Fibroblast of lung (primary cell): ENCODE measurements at places on chromosomes 12 and 14.

GRCh38 chr14:38174711-38175110, 33.0 kb upstream of the SSTR1 start:
- DNase-seq: no peak

GRCh38 chr12:3728686-3729085, 24.2 kb downstream of the CRACR2A start:
- DNase-seq: no peak

GRCh38 chr14:61435563-61436337, 114.4 kb downstream of the PRKCH start:
- no peak for DNase-seq

DNA sequence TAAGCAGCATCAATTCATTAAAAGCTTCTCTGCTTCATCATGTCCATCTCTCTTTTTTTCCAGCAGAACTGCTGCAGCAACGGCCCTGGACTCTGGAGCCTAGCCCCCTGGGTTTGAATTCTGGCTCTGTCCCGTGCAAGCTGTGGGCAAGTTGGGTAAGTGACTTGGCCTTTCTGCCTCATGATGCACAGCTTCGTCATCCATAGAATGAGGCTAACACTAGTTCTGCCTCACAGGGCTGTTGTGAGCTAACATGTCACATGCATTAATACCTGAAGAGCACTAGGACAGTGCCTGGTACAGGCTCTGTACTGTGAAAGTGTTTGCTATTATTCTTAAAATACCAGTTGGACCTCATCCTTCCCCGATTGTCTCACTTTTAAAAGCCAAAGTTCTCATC, 4.2 kb downstream of the KRT82 start:
- no peak for DNase-seq

DNA sequence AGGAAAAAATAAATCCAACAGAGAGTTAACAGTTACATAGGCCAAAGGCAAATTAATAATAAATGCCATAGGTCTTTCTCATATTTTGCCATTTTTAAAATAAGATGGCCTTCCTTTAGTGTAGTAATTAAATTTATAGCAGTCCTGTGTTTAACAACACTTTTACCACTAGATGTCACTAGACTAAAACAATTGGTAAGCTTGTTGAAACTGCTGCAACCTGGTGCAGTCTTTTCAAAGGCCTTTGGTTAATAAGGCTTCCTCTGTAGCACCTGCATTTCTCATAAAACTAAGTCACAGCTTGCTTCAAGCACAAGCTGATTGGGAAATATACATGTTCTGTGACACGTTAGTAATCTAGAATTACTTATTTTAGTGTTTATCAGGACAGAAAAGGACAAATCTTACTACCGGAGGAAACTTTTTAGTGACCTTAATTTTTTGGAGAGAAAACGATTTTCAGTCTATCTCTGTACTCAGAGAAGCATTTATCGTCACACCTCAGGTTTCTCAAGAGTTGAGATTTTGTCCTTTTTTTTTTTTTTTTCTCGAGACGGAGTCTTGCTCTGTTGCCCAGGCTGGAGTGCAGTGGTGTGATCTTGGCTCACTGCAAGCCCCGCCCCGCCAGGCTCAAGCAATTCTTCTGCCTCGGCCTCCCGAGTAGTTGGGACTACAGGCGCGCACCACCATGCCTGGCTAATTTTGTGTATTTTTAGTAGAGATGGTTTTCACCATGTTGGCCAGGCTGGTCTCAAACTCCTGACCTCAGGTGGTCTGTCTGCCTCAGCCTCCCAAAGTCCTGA, 20.0 kb downstream of the BORCS5 start:
- DNase-seq: peak; percentile 73

GRCh38 chr12:111445726-111446581, 40.2 kb downstream of the SH2B3 start:
- DNase-seq: peak; percentile 59

DNA sequence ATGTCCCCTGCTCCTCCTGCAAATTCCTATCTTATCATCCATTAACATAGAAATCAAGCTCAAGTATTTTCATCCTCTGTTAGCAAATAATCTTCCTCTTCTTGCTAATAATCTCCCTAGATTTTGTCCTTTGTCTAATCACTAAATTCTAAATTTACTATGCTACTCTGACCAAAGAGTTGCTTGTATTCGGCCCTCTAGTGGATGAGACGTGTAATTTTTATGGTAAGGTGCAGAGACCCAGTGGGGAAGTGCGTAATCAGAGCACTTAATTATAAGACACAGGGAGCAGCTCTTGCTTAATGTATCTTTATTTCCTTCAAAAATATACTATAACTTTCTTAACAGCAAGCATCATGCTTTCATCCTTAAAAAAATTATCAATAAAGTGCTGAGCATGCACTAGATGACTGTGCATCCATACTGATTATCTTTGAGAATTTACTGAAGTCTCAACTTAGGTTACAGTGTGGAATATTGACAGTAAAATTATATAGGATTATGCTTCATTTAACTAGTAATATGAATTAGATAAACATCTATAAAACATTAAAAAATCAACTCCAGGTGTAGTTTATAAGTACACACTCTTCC, 212.6 kb downstream of the SLC16A7 start:
- peak; percentile 29 for DNase-seq

DNA sequence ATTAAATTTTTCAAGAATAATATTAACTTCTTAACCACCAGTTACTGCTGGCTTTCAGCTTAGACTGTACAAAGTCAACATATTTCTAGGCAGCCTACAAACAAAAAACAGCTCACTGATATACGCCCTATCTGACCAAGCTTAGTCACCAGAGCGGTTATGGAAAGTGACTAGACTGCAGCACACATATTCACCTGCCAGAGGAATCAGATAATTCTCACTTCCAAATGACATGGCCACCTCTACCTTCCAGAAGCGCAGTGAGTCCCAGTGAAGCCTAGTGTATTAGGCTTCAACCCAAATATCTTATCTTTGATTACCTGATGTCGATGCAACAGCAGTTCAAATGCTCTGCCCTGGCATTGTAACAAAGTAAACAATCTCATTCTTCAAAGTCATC, 8.5 kb downstream of the STXBP6 start:
- no peak for DNase-seq

DNA sequence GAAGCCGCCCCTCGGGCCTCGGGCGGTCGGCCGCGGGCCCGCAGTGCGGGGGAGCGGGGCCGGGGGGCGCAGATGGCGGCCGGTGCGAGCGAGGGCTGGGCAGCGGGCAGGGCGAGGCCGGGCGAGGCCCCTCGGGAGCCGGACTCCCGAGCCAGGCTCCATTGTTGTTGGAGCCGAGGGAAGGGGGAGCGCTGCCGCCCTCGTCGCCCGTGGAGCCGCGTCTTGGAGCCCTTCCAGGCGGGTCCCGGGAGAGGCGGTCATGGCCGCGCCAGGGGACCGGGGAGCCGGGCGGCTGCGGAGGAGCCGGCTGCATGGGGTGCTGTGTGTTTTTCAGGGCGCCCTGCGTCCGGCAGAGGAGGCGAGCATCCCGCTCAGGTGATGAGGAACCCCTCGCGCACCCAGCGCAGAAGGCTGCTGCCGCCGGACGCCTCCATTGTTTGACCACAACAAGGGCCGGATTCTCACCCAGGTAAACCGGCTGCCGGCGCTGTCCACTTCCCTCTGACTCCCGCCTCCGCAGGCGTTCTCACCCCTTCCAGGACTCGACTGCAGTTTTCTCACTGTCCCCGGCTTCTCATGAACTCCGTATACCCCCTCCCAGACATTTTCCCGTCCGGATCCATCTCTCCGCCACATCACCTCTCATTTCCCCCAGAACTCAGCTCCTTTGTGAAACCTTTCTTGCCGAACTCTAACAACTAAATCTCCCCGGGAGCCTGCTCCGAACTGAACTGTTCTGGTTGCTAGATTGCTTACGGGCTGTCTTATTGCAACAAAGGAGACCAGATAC, 732 bp downstream of the ZNF664 start:
- DNase-seq: peak; percentile 34

DNA sequence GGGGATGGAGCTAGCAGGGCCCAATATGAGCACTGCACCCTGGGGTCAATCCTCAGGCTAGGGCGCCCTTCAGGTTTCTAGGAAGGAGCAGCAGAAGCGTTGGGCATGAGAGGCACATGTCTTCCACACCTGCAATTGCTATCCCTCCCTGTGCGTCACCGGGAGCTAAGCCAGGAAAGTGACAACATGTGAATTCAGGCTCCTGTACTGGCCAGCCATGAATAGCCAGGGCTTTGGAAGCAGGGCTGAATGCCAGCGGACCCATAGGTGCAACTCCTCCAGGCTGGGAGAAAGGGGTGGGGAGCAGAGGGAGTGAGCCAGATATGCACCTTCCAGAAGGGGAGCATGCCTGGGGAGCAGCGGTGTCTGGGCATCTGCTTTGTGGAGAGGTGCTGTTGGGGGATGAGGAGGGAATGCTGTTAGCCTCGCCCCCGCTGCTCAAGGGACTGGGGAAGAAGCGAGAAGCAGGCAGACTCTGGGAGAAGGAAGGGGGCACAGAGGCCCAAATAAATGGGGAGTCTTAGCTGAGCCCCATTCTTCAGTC, 6.1 kb downstream of the HOXC5 start:
- DNase-seq: no peak

- no peak for DNase-seq
Observed at GRCh38 chr12:49887536-49888401, 15.9 kb downstream of the FAIM2 start.

- DNase-seq: peak; percentile 12
Observed at GRCh38 chr14:38143170-38143569, 64.5 kb upstream of the SSTR1 start.

DNA sequence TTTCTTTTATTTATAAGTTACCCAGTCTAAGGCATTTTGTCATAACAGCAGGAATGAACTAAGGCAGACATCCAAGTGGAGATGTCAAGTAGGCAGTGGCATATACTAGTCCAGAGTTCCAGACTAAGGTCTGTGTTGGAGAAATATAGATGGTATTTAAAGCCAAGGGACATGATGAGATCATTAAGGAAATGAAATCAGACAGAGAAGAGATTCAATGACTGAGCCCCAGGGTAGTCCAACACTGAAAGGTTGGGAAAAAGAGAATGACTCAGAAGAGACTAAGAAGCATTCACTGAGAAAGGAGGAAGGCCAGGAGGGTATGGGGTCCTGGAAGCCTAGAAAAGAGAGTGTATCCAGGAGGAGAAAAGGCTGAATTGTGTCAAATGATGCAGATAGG, 442.2 kb upstream of the CCDC196 start:
- peak; percentile 22 for DNase-seq

DNA sequence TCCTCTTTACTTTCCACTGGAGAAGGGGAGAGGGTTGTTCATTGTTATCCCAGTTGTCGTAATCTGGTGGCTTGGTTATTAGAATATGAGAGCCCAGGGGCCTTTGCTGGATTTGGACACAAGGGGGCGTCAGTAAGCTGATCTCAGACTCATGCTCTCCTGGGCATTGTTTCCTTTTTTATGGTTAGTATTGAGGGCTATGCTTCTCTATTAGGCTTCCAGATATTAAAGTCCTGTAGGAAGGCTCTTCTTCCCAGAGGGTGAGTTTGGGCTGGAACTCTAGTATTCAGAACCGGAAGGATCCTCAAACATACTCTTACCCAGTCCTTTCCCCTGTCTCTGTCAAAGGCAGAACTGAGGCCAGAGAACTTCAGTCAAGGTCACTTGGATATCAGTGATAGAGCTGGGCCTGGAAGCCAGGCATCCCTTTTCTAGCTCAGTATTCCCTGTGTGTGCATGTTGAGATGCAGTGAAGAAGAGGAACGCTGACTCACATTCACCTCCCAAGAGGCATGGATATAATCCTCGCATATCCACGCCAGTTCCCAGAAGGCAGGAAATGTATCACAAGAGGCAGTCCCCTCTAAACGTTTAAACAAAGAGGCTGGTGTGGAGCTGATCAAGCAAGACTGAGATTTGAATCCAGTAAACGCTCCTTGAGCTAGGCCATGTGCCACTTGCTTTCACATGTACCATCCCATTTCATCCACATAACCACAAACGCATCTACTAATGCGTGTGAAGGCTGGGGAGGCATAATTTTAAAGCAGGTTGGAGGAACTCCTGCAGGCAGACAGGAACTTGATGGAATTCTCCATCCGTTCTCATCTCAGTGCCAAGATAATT, 41.6 kb downstream of the UBE3B start:
- peak; percentile 89 for DNase-seq
